ENCODE measurements at places on chromosomes 5 and 9.

GRCh38 chr5:8234179-8234770 is 365.3 kb downstream of the MTRR start:
- no peak for DNase-seq

GRCh38 chr9:89988458-89988857 is 383.6 kb downstream of the GADD45G start:
- no peak for DNase-seq

DNA sequence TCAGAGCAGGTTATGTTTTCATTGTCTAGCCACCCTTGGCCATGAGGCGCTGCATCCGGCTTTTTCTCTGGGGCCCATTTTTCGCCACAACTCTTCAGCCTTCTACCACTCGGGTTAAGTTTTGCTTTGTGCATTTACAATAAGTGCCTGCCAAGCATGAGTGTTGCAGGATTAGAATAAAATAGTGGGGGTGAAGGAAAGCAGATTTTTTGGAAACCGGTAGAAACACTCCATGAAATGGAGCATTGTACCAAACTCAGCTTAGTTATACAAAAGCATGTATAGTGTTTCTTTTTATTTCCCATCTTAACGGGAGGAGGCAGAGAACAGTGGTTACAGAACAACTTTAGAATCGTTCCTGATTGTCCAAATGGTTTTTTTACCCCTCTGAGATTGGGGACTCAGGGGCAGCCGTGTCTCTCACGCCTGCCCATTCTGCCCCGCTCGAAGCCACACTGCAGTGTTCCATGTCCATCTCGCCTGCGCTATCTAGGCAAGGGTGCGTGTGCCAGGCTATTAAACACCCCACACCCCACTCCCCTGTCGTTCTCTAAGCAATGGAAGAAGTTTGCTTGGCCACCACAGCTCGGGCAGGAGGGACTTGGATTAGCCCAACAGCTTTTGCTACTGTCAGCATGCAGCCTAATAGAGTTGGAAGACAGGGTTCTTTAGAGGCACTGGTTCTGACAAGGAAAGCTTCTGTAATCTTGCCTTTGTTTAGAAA is 268.8 kb upstream of the WWC1 start:
- DNase-seq = no peak

DNA sequence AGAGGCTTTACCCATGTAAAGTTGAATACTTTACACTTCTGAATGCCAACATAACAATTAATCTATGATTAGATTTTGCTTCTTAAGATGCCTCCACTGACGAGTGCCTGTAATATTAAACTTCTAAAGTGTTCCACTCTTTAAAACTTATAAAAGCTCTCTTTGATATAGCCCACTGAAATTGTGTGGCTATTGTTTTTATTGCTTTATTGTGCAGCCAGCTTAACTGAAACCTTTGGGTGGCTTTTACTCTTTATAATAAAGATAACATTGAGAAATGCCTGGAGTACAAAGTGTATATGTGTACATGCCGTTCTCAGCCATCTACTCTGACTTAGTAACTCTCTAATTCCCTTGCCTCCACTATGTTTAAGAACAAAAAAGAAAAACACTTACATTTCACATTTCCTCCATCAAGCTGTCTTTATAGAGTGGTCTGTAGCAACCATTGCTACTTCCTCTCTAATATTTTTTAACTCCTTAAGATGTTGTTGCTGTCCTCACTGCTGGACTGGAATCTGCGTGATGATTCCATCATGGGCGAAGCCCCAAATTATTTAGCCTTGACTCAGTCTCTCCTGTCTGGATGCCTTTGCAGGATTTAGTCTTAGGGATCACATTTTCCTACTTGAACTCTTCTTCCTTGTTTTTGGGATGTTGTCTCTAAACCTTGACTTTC is 9.1 kb downstream of the PIK3R1 start:
- DNase-seq = peak; percentile 78

DNA sequence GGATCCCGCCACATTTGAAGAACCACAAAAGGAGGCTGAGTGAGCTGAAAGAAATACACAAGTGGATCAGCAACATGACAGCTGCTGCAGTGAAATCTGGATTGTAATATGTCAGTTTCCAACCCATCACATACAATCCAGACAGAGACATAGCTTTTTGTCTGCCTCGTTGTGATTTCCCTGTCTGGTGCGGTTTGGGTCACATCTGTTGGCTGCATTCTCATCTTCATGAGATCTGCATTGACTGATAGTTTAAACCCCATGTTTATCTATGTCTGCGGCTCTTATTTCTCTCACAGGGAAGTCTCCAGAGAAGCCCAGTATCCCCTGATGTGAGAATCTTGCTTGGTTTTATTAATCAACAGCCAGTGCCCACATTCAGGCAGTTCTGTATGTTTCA is 403.1 kb upstream of the ZNF608 start:
- DNase-seq = no peak

GRCh38 chr5:168434746-168435321 is 51.4 kb upstream of the RARS1 start:
- DNase-seq = peak; percentile 54

DNA sequence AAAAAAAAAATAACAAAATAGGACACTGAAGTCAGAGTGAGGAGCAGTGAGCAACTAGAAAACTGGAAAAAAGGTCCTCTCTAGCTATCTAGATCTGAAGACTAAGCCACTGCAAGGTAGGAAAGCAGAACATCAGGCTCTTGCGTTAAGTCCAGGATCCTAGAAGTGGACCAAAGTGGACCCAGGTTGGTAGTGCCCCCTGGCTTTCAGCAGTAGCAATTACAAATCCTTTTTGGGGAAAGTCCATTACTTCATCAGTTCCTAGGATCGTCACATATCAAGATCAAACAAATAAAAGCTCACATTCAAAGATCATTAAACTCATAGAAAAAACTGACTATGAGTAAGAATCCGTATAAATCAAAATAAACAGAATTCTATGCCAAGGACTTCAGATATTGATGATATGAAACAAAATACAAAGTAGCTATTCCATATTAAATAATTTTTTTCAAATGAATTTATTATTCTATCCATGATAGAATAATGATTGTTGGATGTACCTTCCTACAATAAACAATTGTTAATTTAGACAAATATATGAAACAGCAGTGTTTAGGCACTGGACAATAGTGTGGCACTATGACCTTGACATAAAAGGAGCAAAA is 6.5 kb upstream of the RICTOR start:
- DNase-seq = peak; percentile 46

DNA sequence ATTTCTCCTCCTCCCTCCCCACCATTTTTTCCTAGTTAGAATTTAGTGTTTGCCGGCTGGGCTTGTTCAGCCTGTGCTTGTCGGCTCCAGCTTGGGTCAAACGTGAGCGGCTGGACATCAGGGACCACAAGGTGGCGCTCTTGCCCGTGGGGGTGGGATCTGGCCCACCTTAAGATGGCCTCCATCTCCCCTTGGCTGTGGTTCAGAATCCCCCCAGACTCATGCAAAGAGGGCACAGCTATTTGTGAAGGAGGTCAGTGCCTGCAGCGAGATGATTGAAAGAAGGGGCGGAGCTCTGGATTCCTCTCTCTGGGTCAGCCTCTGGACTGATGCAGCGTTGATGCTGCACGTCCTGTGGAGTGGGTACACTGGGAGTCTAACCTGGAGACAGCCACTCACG is 283.3 kb upstream of the TUT7 start:
- no peak for DNase-seq

- no peak for DNase-seq
Observed at GRCh38 chr9:136339173-136339957, 12.0 kb downstream of the GPSM1 start.

- DNase-seq = no peak
Observed at GRCh38 chr9:79284081-79284480, 287.7 kb upstream of the TLE4 start.

GRCh38 chr5:139388198-139388821 is 1.4 kb downstream of the MZB1 start:
- peak; percentile 60 for DNase-seq

DNA sequence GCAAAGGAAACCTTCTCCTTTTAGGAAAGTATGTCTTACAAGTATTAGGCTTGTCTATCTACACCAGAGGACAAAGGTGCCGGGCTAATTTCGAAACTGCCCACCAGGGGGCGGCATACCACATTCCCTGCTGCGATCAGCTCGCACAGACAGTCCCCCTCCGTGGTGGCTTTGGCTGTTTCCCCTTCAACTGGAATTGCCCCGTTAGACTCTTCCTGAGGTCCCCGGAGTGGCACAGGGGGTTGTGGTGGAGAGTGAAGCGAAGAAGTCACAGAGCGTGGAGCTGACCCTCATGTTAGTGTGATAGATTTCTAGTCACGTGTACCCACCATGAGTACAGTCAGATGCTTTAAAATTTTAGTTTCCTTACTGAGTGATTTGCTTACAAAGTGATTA is 17.5 kb downstream of the PTTG1 start:
- peak; percentile 92 for DNase-seq

DNA sequence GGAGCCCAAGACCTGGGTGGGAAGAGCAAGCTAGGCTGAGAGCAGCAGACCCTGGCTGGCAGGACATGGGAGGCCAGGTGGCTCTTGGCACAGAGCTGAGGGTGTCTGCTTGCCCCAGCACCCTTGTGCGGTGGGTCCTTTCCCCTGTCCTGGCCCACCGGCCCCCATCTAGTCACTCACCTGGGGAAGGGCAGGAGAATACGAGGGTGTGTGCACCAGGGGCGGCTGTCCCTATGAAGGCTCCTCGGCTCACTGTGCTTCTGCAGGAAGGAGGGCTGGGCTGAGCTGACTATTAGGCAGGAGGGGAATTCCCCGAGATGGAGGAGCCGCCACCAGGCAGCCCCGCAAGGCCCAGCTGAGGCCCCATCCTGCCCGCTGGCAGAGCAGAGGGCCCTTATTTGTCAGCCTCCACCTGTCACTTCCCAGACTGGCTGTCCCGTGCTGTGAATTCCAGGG is 6.1 kb upstream of the TNIP1 start:
- no peak for DNase-seq

- DNase-seq = no peak
Observed at GRCh38 chr5:125463466-125464092, 717.1 kb upstream of the ZNF608 start.

DNA sequence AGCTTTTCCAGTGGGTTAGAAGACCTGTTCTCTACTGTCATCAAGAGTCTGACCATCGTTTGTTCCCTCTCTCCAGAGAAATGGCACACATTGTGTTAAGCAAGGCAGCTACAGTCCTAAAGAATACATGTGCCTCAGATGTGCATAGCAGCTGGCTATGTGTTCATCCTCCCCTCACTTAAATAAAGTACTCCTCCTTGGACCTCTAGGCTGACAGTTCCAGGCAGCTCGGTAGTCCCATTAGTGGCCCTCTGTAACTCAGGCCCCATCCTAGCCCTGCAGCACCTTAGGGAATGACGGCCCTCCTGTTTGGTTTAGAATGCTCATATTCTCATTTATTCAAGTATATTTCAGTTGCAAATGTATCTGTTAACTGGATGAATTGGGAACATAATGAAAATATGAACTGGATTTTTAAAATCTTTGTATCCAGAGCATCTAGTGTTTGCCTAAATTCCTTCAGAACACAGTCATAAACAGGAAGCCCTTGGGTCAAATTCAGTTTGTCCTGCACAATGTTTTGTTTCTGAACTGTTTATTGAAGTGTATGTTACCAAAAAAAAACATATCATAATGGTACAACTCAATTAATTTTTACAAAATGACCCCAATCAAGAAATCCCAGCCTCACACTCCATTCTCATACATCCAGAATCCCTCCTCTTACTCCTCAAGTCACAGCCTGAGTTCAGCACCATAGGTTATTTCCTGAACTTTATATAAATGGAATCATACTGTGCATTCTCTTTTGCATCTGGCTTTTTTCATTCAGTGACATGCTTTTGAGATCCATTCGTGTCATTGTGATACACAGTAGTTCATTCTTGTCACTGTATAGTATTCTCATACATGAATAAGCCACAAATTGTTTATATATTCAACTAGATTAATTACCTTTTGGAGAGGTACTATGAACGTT is 1.6 kb upstream of the ASPN start:
- DNase-seq = no peak
